Osteoblast (primary cell): ENCODE measurements at places on chromosomes 7 and 10. TPM values are rescaled to one million over a fixed set of nuclear protein-coding genes. Genes with fewer than 3 reads are reported as not detected.

GBX1 gene
- not detected in 2 replicates for total RNA-seq

CYP51A1 gene
- total RNA-seq, result 278 and 283 TPM in 2 replicates

HSPA12A gene
- 10.0 and 10.9 TPM in 2 replicates for total RNA-seq

ARL5B gene
- 19.5 and 19.7 TPM in 2 replicates for total RNA-seq

LIPM gene
- not detected in 2 replicates for total RNA-seq

SPDYE16 gene
- total RNA-seq, result under 0.01 and 0.36 TPM in 2 replicates

PDZD7 gene
- total RNA-seq, result 0.72 and 1.2 TPM in 2 replicates

ANXA8 gene
- total RNA-seq, result 0.59 and 0.72 TPM in 2 replicates

UNC5B gene
- total RNA-seq, result 90.8 and 135 TPM in 2 replicates

H2BK1 gene
- total RNA-seq, result not detected in 2 replicates

GIMAP8 gene
- total RNA-seq, result not detected in 2 replicates

STEAP2 gene
- total RNA-seq, result 9.8 and 18.6 TPM in 2 replicates

CDCA7L gene
- total RNA-seq, result 30.0 and 35.1 TPM in 2 replicates

ARHGAP12 gene
- total RNA-seq, result 68.4 and 76.0 TPM in 2 replicates

PLEKHS1 gene
- total RNA-seq, result under 0.01 TPM in 1 of 2 replicates, not detected in the other

INMT gene
- 0.72 and 1.5 TPM in 2 replicates for total RNA-seq

SUN3 gene
- total RNA-seq, result not detected in 2 replicates

PVRIG gene
- not detected in 2 replicates for total RNA-seq

SPDYE8 gene
- total RNA-seq, result not detected in 2 replicates

BZW2 gene
- 45.4 and 52.8 TPM in 2 replicates for total RNA-seq

ELN gene
- 69.1 and 113 TPM in 2 replicates for total RNA-seq

LRIT1 gene
- not detected in 2 replicates for total RNA-seq
